Stimulated activated CD4-positive, alpha-beta T cell treated with anti-CD3 and anti-CD28 coated beads, TNF-alpha, amount 100 ng/mL, for 24 hours (primary cell): ENCODE measurements at places on chromosomes 12 and 14.

- DNase-seq, result no peak
Observed at GRCh38 chr12:47725893-47726292, 603 bp upstream of the ENDOU start.

GRCh38 chr12:92363295-92364146, 217.9 kb upstream of the BTG1 start:
- DNase-seq, result no peak

GRCh38 chr12:121139286-121139685, 6.6 kb downstream of the P2RX7 start:
- DNase-seq, result no peak

DNA sequence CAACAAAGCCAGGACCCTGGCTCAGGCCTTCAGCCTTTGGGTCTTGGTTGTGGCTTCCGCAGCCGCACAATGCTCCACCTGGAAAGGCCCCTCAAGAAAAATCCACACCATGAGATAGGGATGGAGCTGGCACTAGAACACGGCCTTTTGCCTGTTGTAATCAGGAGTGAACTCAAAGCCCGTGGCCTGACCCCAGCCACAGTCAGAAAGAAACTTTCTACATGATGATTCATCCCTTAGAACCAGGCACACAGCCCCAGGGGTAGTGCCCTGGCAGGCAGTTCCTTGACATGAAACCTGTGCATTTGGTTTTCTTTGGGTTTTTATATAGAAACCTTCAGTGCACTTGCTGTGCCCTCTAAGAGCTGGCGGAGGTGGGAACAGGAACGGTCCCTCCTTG, 5.1 kb downstream of the CLMN start:
- no peak for DNase-seq

GRCh38 chr12:5506295-5506694, 74.4 kb downstream of the NTF3 start:
- DNase-seq, result no peak

DNA sequence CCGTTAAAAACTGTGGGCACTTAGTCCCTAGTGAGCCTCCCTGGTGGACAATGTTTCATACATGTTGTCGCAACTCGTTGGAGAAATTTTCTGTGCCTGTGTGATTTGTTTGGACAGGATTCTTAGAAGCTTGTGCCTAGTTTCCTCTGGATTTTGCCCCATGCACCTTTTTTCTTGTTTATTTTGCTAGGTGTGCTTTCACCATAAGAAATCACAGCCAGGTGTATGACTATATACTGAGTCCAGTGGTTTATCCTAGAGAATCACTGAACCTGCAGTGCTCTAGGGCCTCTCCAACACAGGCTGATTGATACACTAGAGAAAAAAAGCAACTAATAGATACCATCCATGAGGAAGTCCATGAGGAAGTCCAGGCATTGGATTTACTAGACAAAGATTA, 33.1 kb upstream of the OASL start:
- DNase-seq, result no peak

- DNase-seq, result no peak
Observed at GRCh38 chr14:94364964-94365363, 23.4 kb downstream of the SERPINA1 start.

GRCh38 chr14:100341301-100342031, 18.3 kb downstream of the SLC25A47 start:
- no peak for DNase-seq

DNA sequence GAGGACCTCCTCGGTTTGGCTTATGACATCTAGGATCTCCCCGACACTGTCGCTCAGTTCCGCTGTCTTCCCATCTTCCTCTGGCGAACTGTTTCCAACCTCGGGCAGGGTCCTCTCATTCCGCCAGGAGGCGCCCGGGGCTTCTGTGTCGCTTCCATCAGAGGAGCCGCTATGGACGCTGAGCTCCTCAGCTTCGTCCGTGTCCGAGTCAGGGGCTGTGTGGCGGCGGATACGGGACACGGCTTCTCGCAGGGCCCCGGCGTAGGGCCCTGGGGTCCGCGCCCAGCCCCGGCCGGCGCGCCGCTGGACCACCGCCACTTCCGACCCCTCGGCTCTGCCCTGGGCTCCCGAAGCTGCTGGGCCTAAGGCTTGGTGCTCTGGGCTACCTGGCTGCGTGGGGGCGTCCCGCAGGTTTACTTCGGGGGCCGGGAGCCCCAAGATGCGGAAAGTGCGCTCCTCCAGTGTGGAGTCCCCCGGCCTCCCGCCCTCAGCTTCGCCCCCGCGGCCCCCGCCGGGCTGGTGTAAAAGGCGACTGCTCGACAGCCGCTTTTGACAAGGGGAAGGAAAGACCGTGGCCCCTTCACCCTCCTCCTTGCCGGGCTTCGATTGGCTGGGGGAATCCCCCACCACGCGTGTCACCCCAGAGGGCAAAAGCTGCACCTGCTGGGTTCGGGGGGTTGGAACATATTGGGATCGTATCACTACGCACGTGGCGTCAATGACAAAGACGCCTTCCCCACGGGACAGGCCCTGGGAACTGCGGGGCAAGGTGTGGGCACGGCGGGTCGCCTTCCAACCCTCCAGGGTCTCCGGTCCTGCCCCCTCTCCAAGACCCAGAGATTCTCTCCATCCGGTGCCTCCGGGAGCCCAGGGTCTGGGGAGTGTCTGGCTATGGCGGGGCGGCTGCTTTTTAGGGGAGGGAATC, 2.1 kb downstream of the DDN start:
- no peak for DNase-seq
